ENCODE measurements at places on chromosomes 3 and 15.

DNA sequence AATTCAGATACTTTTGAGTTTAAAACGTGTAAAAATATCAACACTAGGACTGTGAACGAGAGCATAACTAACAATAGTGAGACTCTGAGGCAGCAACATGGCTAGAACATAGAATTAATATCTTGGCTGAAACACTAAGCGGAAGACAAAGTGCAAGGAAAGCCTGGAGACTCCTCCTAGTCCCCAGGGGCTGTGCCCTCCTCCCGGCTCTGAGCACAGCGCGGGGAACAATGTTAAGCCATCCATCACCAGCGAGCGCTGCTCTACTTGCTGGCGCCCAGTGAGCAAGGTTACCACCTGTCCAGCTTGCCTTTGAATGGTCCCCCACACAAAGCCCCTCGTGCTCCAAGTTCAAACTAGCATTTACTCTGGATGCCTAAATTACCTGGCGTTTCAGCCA lies 436.9 kb downstream of the FOXP1 start:
- DNase-seq: no peak

GRCh38 chr3:110955301-110955880 lies 116.2 kb upstream of the NECTIN3 start:
- DNase-seq: no peak

- DNase-seq: no peak
Measured at GRCh38 chr3:4809922-4810321, 169.3 kb upstream of the BHLHE40 start.

- no peak for DNase-seq
Measured at GRCh38 chr3:150128126-150128525, 157.4 kb upstream of the PFN2 start.

- no peak for DNase-seq
Measured at GRCh38 chr3:196645096-196645495, 5.6 kb downstream of the NRROS start.

DNA sequence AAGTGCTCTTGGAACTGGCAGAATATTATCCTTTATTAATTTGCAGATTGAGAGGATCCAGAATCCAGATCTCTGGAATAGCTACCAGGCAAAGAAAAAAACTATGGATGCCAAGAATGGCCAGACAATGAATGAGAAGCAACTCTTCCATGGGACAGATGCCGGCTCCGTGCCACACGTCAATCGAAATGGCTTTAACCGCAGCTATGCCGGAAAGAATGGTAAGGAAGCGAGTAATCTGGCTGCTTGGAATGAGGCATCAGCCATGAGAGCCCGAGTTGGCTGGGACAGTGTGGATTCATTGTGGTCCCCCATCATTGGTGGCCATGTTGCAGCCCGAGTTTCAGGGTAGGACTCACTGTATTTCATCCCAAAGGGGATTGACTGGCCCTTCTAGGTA lies 47.1 kb downstream of the PARP14 start:
- no peak for DNase-seq

- no peak for DNase-seq
Measured at GRCh38 chr3:54357301-54357700, 234.9 kb downstream of the CACNA2D3 start.

- DNase-seq: no peak
Measured at GRCh38 chr3:26281284-26281985, 341.1 kb upstream of the LRRC3B start.

- DNase-seq: no peak
Measured at GRCh38 chr15:62988701-62989100, 53.8 kb upstream of the TPM1 start.

GRCh38 chr3:169179321-169179720 lies 484.2 kb downstream of the MECOM start:
- DNase-seq: no peak

DNA sequence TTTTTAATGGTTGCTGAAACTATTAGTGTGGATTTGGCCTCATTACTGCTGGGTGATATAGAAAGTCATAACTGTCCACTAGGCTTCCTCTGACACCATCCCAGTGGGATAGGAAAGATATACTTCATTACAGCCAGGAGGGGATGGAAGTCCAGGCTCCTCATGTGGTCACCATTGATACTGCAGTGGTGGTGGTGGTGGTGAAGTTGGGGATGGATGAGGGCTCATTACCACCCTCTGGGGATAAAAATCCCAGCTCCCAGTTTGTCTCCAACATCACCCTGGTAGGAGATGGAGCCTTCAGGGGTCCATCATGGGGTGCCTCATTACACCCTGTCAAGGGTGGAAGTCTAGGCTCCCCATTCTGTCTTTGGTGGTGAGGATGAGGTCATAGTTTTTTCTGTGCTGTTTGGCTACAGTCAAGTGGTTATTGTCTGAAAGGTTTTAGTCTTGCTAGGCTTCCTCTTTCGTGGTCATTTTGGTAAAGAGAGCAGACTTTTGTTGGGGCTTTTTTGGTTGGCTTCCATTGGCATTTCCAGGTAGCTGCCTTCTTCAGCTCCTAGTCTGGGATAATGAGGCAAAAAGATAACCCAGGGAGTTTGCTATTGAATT lies 30.1 kb upstream of the FILIP1L start:
- no peak for DNase-seq

DNA sequence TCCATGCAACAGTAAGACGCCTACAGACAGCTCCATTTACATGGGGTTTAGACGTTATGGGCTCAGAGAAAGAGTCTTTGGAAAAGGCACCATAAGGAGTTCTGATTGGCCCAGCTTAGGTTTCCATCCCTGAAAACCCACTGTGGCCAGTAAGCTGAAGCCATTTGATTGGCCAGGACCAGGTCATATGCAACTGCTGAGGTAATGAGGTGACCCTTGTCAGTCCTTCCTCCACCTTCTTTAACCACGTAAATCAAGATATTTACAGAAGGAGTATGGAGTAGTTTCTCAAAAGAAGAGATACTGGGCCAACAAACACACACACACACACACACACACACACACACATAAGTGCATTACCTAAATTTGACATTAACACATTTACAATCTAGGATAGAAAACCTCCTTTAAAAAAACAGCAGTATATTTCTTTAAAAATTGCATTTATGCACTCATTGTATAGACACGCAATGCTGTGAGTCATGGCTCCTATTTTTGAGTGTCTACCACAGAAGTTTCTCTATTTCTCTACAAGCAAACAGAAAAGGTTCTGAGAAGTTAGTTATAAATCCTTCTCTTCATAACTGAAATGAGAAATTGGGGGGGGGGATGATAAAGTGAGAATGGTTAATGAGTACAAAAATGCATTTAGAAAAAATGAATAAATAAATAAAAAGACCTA lies 16.3 kb upstream of the MB21D2 start:
- peak; percentile 25 for DNase-seq

DNA sequence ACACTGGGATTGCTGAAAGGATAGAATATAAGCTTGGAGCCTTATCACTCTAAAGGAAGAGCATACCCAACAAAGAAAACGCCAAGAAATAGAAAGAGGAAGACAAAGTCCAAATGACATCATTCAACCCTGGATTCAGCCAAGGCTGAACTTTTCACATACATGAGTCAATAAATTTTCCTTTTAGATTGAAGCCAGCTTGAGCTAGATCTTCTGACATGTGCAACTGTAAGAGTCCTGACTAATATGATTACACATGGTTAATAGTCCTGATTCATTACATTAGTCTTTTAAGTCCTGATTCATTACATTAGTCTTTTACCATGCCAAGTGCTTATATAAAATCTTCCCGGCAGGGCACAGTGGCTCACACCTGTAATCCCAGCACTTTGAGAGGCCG lies 13.6 kb upstream of the DENND6A start:
- DNase-seq: peak; percentile 90

- no peak for DNase-seq
Measured at GRCh38 chr3:181558870-181559269, 152.9 kb upstream of the SOX2 start.

GRCh38 chr15:66154581-66154980 lies 99.0 kb downstream of the MEGF11 start:
- DNase-seq: no peak

GRCh38 chr15:62211348-62211747 lies 46.3 kb upstream of the C2CD4B start:
- no peak for DNase-seq

DNA sequence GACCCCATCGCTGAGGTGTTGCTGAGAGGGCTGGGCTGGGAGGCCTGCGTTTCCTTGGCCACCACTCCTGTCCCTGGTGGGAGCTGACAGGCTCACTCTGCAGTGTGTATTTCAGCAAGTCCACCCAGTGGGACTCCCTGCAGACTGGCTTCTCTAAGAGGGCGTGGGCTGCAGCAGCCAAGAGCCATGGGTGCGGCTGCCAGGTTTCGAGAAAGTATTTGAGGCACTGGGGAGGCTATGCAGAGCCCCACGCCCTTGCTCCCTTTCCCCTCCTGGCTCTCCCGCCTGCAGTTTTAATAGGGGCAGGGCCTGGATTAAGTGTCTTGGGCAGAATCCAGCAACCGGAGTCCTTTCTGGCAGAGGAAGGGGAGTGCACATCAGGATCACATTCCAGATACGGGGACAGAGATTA lies 242.1 kb downstream of the THSD4 start:
- no peak for DNase-seq
